Heart left ventricle (tissue), 16 donors: ENCODE measurements at places on chromosomes 4 and X. TPM values are rescaled to one million over a fixed set of nuclear protein-coding genes. Genes with fewer than 3 reads are reported as not detected.

The GPRIN3 gene
- 13.0 TPM for total RNA-seq

The GAGE12E gene
- not detected for total RNA-seq

The MED28 gene
- 16.8 TPM for total RNA-seq

The SYTL4 gene
- 1.2 TPM for total RNA-seq

The ERVMER34-1 gene
- total RNA-seq, result 6.5 TPM

The FRG2 gene
- not detected for total RNA-seq

The PGAM4 gene
- not detected for total RNA-seq

The DMRTC1 gene
- not detected for total RNA-seq

The ETDA gene
- not detected for total RNA-seq

The TMPRSS11B gene
- not detected for total RNA-seq

The SPANXN4 gene
- not detected for total RNA-seq

The TMEM271 gene
- total RNA-seq, result not detected

The NOX1 gene
- total RNA-seq, result not detected

The SSX4 gene
- total RNA-seq, result not detected

The DDX60 gene
- 11.4 TPM for total RNA-seq

The CRMP1 gene
- total RNA-seq, result 0.93 TPM

The GYPB gene
- total RNA-seq, result not detected

The SNCA gene
- total RNA-seq, result 8.7 TPM

The MID1 gene
- 7.0 TPM for total RNA-seq

The WAS gene
- 2.4 TPM for total RNA-seq

The CTAG1A gene
- total RNA-seq, result not detected
